ENCODE measurements at places on chromosomes 2 and 18.

- no peak for DNase-seq
These were observed 6.2 kb upstream of the CCDC85A start for GRCh38 chr2:56177420-56178220.

DNA sequence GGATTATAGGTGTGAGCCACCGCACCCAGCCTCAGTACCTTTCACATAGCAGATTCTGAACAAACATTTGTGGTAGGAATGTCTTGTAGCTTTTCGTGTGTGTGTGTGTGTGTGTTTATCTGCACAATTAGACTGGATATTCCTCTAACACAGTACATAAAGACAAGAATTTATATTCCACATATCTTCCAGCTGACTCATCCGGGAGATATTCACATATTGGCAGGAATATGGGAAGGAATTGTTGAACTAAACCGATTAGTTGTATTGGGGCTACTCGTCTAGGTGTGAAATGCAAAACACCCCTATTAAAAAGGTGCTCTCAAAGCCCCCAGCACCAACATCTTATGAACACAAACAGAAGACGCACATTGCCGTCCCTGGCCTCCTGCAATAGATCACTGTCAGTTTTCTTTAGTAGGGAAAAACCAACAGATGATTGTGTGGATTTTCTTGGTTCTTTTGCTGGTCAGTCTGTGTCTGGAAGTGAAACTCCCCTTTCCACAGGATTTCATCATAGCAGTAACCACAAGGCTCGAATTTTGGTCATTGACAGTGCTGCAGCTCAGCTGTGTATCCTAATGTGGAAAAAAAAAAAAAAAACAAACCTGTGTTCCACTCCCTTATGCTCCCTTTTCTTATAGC, 208.5 kb upstream of the ACVR2A start:
- no peak for DNase-seq

DNA sequence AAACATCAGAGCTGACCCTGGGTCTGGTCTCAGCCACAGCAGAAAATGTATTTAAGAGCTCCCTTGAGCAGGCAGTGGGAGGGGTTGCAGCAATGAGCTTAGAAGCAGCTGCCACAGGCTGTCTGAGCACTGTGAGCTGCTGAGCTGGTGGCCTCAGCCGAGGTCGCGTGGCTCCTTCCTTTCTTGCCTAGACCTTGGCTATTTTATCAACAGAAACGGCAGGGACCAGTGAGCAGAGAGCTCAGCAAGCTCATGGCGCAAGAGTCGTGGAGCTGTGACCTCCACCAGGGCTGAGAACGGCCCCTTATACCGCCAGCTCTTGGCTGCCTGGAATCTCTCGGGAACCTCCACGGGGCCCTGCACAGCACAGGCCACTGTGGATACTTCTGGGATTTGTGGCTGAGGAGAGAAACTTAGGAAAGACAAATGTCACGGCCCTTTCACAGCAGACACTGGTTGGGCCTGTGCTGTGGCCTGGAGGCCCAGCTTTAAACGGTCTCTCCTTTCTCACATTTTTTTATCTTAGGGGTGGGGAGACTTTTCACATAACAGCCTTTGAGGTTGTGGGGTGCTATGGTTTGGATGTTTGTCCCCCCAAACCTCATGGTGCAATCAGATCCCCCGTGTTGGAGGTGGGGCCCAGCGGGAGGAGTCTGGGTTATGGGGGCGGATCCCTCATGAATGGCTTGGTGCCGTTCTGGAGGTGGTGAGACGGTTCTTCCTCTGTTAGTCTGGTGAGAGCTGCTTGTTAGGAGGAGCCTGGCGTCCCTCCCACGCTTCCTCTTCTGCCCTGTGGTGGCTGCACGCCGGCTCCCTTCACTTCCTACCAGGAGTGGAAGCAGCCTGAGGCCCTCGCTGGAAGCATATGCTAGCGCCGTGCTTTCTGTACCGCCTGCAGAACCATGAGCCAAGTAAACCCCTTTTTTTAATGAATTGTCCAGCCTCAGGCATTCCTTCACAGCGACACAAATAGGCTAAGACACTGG, 1.7 kb downstream of the ALLC start:
- DNase-seq = no peak

GRCh38 chr2:46445556-46445955, 33.8 kb upstream of the TMEM247 start:
- no peak for DNase-seq

Measured in effector CD4-positive, alpha-beta T cell (primary cell).